ENCODE measurements at places on chromosomes 1 and 21.

GRCh38 chr1:84571150-84571535, 3.1 kb downstream of the CTBS start:
- DNase-seq: peak; percentile 42

DNA sequence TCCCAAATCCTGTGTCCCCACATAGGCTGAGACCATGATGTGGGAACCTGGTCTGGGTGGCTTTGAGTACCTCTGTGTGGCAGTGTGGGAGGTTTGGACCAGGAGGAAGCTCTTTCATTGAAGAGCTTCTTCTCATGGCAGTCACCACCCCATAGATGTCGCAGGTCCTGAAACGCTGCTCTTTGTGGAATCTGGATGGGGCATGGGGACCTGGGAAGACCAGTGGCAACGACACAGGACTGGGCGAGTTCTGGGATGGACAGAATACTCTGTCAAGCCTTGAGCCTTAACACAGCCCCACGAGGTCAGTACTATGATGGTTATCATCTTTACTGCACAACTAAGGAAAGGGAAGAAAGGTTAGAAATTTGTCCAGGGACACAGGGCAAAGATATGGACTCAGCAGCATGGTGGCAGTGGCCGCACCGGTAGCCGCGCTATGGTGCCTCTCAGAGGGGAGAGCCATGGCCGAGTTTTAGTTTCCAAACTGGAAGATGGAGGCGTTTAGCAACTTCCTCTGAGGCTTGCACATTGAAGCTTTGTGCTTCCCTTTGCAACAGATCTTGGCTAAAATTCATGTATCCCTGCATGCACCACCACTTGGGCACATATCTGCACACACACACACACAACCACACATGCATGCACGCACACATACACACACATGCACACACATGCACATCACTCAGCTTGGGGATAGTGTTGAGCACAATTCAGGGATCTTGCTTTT, 117.7 kb upstream of the C1orf174 start:
- DNase-seq: no peak

DNA sequence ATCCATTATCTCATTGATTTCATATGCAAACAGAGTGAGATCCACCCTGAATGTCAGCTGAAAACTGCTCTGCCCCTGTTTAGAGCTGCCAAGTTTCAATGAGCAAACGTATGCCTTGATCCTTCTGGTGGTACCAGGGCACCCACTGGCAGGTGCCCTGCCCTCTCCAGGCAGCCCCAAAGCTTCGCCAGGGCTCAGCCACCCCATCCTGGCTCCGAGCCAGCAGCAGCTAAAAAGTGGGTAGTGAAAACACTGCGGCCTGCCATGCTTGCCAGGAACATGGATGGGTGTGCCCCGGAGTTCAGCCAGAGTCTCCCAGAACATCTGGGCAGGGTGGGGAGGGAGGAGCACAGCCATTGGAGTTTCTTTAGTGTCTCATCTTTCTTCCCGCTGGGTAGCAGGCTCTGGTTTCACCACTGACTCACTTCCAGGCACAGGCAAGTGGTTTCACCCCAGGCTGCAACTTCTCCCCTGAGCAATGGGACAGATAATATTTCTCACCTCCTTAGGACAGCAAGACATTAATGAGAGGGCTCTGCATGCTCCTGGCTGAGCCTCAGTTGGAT, 8.1 kb upstream of the LMX1A start:
- DNase-seq: peak; percentile 10

- DNase-seq: peak; percentile 52
Measured at GRCh38 chr1:219339466-219339865, 165.8 kb downstream of the LYPLAL1 start.

DNA sequence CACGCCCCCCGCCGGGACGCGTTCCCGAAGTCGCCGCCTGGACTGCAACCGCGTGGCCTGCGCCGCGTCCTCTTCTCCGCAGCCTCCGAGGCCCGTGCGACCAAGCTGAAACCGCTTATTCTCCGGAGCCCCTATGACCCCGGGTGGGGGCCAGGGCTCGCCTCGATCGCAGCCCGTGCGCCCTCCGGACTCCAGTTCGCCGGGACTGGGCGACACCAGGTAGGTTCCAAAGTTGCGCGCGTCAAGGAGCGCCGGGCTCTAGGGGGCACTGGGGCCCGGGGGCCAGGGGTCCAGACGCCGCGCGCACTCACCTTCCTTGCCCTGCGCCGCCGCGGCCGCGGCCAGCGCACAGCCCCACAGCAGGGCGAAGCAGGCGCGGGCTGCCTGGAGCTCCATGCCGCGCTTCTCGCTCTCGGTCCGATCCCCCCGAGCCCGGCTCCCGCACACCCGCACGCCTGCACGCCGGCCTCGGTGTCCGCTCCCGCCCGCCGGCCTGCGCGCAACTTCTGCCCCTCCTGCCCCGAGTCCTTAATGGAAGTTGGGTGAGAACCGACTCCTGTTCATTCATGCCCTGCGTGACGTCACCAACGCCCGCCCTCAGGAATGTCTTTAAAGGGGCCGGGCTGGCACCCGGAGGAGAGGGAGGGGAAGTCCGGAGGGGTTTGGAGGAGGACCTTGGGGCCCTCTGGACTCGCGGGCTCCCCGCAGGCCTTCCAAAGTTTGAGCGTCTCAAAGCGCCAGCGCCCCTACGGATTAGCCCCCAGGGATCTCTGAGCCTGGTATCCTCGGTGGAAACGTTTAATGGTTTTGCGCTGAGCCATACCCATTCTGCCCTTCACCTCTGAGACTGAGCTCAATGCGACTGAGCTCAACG, at the start of gene EPHA2:
TSS of gene EPHA2 (minus strand) at position 533 of the 874 bp plus-strand sequence. CDS start at position 396, 137 bp downstream.
- peak; percentile 89 for DNase-seq

DNA sequence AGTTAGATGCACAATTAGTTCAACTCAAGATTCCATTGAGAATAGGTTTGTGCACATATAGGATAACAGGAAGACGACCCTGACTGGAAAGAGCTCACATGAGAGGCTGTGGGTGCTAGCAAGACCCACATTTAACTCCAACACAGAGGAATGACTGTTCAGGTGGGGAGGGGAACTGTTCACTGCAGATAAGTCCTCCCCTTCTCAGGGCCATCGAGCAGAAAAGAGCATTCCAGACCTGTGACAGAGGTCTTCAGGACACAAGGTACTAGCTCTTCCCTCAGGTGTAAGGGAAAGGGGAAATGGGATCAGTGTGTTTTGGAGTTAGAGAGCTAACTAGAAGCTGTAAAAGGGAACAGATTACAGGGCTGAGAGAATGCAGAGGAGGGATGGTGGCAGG, 8.7 kb downstream of the PTGER3 start:
- DNase-seq: no peak

DNA sequence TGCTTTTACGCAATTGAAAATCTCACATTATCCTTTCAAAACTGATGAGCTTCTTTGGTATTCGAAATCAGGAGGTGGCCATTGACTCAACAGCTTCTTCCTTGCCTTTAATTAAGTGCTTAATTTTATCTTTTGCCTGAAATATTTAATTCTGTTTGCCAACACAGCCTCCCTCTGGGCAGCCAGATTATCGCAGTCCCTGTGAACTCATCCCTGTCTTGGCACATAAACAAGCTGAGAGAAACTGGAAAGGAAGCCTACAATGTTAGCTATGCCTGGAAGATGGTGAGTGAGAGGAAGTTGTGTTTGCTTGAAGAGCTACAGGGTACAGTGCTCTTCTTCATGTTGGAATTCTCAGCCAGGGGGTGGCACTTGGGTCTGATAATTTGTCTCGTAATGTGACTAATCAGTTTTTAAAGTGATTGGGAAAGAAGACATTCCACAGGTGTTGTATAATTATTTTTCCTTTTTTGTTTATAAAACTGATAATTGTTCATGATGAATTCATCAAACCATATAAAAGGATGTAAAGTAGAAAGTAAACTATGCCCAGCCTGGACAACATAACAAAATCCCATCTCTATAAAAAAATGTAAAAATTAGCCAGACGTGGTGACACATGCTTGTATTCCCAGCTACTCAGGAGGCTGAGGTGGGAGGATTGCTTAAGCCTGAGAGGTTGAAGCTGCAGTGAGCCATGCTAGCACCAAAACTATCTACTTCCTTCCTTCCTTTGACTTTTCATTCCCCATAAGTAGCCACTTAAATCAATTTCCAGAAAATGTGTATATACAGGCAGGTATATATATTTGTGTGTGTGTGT, 90.1 kb upstream of the RAVER2 start:
- DNase-seq: no peak

DNA sequence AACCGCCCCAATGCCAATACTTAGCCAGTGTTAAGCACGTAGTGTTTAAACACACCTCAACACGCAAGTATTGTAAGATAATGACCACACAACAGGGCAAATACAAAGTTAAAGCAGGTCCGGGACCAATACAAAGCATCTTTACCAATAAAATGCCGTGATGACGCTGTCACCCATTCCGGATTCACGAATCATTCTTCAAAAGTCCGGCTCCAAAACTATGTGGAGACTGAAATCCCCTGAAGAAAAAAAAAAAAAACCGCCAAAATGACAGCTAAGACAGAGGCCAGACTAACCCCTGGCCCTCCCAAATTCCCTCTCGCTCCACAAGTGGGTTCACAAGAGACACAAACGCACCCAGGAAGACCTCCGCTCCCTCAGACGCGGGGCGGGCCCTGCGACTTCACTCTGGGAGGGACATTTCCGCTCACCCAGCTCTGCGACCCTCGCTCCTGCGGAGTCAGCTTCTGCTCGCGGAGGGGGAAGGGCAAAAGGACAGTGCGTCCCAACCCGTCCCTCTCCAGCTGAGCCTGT, 625 bp upstream of the DARS2 start:
- DNase-seq: no peak

DNA sequence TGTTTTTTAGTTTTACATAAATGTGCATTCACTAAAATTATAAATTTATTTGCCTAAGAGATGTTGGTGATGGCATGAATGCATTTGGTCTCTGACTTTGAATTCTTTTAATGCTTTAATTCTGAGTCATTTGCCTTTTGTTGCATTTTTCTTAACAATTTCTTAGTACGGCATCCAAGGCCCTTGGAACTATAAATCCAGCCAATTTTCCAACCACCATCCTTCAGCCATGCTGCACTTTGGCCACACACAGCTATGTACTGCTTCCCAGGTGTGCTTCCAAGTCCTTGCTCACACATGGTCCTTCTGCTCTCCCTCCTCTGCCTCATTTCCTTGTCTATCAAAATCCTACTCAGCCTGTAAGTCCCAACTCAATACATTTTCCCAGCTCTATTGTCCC, 161.0 kb downstream of the DHRS3 start:
- peak; percentile 84 for DNase-seq

- no peak for DNase-seq
Measured at GRCh38 chr1:75980972-75981897, 49.0 kb upstream of the ASB17 start.

DNA sequence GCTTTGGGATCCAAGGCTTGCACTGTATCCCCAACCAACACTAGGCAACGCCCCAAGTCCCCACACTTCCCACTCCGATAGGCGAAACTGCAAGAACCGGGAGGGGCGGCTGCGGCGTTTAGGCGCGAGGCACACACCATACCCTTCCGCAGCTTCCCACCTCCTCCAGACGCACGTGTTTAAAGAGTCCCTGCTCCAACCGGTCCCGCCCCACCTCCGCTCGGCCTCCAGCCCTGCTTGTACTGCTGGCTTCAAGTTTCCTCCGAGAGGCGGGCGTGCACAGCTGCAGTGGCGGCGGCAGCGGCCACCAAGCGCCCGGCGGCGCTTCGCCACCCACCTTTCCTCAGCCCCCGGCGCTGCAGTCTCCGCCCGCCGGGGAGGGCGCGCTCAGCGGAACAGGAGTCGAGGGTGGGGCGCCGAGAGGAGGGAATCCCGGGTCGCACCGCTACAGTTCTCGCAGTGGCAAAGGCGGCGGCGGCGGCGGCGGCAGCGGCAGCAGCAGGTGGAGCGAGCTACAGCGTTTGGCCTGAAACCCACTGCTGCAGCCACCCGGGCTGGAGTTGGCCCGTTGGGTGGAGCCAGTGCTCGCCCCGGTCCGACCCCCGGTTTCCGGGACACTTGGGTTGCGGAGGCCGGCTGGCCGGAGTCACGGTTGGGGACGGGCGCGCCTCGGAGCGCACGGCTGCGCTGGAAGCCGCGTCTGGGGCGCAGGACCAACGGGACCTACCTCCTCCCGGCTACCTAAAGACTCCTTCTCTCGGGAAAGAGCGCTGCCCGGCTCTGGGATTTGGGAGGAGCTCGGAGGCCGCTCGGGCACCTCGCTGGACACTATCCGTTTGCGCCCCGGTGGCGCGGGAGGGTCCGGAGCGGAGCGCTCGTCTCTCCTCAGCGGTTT, at the start of gene CNIH3:
TSS of gene CNIH3 (plus strand) at position 457 of the 895 bp plus-strand sequence. CDS start 858 bp downstream, outside the sequence.
- DNase-seq: peak; percentile 87

DNA sequence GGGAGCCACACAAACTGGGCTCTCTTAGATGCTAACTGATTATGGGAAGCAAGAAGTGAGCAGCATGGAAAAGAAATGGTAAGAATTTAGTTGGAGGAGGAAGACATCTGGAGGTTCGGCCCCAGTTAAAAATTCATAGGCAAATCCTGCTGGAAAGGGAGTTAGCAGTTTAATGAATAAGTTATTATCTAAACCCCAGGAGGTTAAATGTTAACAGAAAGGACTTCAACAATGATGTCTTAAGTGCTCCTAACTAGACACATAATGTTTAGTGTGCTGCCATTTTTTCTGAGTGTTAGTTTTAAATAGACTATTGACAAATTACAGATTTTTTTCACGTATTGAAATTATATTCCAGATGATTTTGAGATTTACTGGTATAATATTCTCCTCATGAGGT, 1265.3 kb upstream of the ADGRL2 start:
- DNase-seq: no peak

- peak; percentile 93 for DNase-seq
Measured at GRCh38 chr21:45287438-45288391, at the start of gene POFUT2. Gene POFUT2 (minus strand): TSS chr21:45287895. CDS start chr21:45287871, 24 bp downstream.

DNA sequence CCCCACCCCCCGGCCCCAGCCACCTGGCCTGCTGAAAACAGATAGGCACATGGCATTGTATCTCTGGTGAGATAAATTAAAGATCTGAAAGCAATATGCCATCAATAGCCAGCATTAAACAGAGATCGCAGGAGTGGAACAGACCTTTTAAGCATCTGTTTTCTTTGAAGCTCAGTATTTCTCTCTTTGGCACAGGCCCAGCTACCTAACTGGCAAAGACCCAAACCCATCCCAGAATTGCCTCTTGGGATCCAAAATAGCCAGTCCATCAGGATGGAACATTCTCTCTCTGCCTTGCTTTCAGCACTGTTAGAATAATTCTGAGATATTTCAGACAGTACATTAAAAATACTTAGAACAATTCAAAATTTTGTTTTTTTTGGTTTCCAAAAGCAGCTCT, 46.0 kb downstream of the KCNJ6 start:
- no peak for DNase-seq

DNA sequence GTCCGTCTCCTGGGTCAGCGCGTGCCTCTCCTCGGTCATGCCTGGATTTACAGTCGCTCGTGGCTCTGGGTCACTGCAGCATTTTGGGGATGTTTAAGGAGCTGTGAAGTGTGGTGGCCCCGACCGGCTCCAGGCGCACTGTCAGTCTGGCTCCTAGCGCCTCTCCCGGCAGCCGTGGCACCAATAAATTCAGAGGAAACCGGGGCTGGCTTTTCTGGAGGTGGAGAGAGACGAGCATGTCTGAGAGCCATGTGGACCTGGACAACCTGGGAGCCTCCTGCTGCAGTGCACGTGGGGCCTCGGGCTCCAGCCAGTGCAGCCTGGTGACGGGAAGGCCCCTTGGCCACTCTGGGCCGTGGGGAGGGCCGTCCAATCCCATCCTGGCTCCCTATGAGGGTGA, 17.1 kb downstream of the PLCH2 start:
- no peak for DNase-seq
